DMS 273 treated with DMSO at 0.1 percent for 48 hours (cell line): ENCODE measurements at places on chromosomes 2 and 18.
A peak's percentile ranks its signal among the peaks of the same experiment; 100 is the strongest.

DNA sequence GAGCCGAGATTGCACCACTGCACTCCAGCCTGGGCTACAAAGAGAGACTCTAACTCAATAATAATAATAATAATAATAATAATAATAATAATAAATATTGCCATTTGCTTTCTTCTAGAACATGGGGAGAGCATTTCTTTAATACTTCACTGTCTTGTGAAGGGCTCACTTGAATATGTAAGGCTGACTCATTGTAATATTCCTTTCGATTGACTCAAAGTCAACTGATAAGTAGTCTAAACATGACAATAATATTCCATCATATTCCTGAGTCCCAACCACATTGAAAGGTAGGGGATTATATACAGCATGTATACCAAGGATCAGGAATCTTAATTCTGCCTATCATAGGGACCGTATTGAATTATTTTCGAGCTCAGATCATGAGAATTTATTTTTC lies 949.2 kb downstream of the DSC3 start:
- no peak for DNase-seq

- no peak for DNase-seq
Measured at GRCh38 chr2:46318579-46319460, 21.6 kb downstream of the EPAS1 start.

DNA sequence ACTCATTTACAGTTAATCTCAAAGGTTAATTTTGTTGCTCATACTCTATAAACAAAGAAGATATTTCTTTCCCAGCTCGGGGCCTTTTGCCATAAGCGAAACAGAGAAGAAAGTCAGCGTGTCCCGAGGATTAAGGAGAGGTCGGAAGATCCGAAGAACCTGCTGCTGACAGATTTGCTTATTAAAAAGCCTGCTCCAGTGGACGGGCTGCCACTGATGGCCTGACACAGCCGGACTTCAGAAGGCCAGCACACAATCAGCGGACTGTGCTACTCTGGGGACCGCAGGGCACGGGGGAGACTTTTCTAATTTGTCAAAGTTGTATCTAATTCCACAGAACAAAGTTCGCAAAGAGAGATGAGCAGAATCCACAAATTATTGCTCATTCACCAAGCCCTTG lies 315.4 kb downstream of the ETAA1 start:
- DNase-seq = no peak

- no peak for DNase-seq
Measured at GRCh38 chr2:52452201-52452600, 1315.4 kb upstream of the CHAC2 start.

DNA sequence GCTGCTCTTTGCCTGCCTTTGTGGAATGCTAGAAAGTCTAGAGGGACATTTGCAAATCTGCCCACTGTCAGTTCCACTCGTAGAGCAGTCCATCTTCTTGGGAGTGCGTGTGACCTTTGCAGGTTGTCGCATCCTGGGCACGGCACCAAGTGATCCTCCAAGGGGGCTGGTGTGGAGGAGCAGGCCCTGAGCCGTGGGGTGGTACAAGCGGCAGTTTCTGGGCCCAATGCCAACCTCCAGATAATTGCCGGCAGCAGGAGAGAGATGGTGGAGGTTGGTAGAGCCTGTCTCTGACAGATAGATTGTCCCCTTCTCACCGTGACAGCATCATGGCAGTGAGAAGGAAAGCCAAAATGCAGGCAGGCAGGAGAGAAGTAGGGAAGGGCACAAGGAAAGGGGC lies 150.7 kb upstream of the SLC14A2 start:
- DNase-seq = peak; percentile 10
